Activated T-cell treated with anti-CD3 and anti-CD28 coated beads, Interleukin-2, amount 50 U/mL, for 48 hours (primary cell): ENCODE measurements at places on chromosomes 5 and 9.

DNA sequence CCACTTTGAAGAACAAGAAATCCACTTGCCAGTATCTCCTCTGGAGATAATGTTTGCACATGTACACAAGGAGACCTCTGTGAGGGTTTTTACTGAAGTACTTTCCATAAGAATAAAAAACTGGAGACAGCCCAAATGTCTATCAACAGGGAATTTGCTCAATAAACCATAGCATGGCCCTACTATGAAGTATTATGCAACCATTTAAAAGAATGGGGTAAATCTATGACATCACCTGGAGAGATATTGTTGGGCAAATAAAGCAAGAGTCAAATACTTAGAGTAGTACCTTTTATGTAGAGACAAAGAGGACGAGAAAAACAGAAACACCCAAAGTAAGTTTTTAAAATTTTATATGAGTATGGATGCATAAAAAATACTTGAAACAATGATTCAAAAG, 23.9 kb upstream of the MVB12B start:
- DNase-seq, result no peak

DNA sequence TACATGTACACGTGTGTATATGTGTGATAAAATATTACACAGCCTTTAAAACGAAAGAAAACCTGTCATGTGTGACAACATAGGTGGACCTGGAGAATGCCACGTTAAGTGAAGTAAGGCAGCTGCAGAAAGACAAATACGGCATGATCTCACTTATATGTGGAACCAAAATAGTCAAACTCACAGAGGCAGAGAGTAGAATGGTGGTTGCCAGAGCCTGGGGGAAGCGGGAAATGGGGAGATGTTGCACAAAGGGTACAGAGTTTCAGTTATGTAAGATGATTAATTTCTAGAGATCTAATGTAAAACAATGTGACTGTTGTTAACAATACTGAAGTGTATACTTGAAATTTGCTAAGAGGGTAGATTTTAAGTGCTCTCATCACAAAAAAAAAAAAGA, 34.8 kb downstream of the ADAMTS12 start:
- DNase-seq, result no peak

- no peak for DNase-seq
Measured at GRCh38 chr5:109907731-109908130, 218.0 kb downstream of the MAN2A1 start.

DNA sequence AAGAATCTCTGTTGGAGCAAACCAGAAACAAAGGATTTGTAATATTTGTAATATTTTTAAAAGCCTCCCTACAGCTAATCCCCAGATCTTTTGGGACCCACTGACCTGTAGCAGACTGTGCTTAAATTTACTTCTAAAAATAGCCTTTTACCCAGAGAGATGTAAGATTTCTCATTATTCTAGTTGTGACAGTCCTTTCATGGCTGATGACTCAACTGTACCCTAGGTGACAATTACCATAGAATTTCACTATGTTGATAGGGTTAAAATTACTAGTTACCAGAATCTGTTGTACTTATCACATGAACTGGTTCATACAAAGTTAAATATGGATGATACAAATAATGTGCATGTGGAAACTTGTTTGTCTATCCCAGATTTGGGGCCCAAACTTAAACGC, 543.9 kb upstream of the SEMA6A start:
- no peak for DNase-seq

DNA sequence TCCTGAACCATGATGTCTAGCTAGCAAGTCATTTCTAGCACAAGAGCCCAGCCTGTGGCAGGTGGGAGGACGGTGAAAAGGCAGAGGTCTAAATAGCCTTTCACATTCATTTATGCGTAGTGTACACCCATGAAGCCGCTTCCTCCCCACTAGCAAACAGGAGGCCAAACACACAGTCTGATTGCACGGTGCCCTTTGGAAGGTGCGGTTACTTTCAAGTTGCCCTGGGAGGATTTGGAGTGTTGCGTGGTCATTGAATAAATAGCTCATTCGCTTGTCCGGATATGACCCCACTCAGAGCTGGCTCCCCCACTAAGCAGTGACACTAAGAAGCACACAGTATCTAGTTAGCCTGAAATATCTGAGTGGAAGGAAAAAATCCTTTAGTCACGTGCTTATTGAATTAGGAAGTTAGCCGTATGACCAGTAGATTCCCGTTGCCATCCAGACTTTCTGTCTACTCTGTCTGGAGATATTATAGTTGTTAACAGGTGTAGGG, 664 bp upstream of the ARSB start:
- peak; percentile 75 for DNase-seq

DNA sequence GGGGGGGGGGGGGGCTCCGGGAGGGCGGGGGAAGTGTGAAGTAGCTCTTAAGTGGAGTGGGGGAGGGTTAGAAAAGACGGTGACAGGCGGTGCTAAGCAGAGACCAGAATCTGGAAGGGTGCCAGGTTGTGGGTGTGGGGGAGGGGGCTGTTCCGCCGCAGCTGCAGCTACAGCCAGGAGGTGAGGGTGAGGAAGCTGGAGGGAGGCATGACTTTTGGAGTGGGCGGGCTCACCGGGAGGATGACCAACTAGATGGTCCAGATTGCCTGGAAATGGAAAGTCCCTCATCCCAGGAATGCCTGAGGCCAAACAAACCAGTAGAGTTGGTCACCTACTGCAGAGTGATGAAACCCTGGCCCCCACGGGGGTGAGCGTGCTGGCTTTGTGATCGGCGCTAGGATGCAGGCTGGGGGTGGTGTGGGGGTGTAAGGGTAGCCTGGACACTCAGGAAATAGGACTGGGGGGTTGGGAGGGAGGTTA, 158.1 kb upstream of the SHB start:
- DNase-seq, result peak; percentile 50

DNA sequence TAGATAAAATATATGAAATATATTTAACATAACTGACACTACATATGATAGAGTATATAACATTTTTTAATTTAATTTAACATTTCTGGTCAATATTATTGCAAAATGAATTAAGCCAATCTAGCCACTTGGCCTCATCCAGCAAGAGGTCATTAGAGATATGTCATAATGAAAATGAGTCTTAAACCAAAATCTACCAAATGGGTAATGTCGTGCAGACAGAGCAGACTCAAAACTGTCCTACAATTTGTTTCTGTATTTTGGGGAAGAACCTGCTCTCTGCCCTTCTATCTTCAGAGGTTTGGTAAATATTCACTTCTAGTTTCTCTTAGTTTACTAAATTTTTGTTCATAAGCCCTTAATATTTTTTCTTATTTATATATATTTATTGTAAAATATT, 61.4 kb downstream of the ARHGEF28 start:
- no peak for DNase-seq

- DNase-seq, result no peak
Measured at GRCh38 chr5:150106674-150107426, 20.5 kb upstream of the CSF1R start.
